ENCODE measurements at places on chromosomes 4 and X.

- DNase-seq = no peak
These were observed 1.4 kb downstream of the BEX5 start for GRCh38 chrX:102154218-102154860.

DNA sequence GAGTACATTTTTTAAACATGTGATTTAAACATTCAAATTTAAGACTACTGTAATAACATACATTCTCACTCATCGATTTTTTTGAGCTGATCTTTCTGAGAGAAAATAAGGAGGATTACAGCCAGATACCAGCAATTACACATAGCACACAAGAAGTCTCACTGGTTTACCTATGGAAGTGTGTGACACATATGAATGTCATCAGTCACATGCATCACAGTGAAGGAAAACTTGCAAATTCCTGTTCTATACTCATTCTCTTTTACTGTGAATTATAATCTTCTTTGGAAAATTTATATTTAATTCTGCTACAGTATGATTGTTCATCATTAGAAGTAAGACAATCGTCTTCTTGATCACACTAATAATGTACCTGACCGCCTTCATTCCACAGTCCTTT is 21.3 kb upstream of the BMP2K start:
- no peak for DNase-seq

- DNase-seq = no peak
These were observed 121.1 kb downstream of the MGST2 start for GRCh38 chr4:139786494-139787354.

- DNase-seq = no peak
These were observed 9.3 kb downstream of the GABRQ start for GRCh38 chrX:152646961-152647360.

- no peak for DNase-seq
These were observed 163.9 kb upstream of the KIT start for GRCh38 chr4:54493862-54494261.

GRCh38 chr4:118714682-118715081 is 29.5 kb downstream of the METTL14 start:
- no peak for DNase-seq

DNA sequence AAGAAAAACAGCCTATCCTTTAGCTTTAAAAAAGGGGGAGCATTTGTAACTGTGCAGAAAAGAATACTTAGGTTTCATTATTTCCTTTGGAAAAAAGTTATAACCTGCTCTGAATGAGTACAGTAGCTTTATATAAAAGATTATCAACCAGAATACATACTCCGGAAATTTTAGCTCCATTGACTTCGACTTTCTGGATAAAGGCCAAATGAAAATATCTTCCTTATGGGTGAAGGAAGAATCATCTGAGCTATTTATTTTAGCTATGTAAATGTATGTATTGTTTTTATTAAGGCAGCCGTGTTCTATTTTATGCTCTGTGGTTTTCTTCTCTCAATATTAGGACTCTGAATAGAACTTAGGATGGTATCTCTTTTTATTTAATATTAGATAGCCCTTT is 69.0 kb upstream of the ETNPPL start:
- DNase-seq = no peak

GRCh38 chr4:83604321-83604720 is 68.4 kb downstream of the GPAT3 start:
- no peak for DNase-seq

DNA sequence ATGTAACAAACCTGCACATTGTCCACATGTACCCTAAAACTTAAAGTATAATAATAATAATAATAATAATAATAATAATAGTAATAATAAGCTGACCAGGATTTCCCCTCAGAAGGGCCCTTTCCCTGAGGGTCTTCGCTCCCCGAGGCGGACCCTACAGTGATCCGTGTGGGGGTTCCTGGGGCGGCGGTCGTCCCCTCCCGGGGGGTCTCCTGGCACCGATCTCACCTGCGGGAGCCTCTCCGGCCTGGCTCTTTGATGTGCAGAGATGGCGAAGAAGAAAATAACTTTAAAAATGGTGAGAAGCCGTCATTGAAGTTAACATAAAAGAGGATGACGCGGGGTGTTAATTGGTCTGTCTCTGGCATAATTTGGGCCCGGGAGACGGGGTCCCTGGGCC is 48.2 kb upstream of the PPP2R3B start:
- no peak for DNase-seq

DNA sequence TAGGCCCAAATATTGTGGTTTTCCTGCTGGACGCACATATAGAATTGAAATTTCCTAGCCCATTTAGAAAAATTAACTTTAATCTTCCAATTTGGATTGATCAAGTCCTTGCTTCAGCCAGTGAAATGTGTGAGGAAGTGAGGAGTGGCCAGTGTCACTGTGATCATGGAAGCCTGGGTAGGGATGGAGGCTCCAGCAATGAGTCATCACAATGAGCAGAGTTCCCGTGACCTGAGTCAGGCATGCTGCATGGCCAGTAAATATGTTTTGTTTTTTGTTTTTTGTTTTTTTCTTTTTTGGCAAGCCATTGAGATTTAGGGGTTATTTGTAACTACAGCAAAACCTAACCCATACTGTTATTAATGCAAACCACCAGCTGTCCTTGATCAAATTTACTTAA is 52.1 kb downstream of the IDS start:
- peak; percentile 25 for DNase-seq

DNA sequence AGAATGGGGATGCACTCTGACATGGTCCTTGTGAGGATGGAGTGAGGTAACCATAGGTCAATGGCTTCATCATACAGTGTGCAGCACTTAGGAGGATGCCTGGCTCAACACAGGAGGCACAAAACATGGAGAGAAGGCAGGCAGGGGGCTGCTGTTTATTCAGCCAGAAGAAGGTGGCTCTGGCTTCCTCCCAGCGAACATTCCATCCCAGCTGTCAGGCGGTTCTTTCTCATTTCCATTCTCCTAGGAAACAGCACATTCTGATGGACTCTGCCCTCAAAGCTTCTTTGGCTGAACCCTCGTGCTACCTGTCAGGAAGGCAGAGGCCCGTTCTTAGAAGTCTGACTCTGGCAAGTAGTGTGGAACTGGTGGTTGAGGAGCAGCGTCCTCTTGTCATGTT is 18.6 kb downstream of the STK32B start:
- no peak for DNase-seq

DNA sequence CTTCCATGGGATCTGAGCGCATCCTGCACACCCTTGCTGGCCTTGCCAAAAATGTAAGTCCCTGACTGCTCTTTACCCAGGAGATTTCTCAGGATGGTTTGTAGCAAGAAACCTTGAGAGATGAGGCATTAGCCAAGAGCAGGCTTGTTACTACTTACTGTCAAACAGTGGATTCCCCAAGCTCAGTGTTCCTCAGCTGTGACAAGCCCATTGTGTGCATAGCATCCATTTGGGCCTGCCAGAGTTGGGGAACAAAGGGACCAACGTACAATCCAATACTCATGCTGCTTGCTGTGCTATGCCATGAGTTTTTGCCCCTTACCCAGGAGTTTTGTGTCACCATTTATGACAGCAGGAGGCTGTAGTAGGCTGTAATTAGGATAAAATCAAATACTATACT is 267.6 kb downstream of the TENM3 start:
- DNase-seq = no peak

DNA sequence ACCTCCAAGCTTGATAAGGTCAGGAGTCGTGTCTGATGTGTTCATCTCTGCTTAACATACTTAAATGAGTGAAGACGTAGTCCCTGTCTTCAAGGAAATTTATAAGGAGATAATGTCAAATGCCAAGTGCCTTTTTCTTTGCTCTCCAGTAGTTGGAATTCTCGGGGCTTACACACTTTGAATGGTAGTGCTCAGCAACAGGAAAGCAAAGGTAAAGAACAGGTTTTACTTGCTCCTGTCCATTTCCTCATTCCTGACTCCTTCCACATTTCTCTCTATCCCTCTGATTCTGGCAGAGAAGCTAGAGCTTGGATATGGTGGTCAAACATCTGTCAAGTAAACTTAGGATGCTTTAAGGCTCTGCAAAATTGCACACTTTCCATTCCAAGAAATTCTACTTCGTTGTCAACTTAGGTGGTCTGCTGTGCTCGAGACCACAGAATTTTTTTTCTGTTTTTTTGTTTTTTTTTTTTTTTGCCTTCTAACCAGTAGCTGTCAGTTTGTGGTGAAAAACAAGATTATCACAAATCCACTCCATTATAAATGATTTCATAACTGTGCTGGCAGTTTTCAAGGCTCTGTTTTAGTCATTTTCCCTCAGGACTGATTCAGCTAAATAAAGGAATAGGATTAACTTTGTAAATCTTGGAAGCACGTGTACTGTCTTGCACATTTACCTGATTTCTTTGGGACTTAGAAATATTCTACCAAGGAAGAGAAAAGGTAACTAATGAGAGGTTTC is 180.8 kb upstream of the ANXA3 start:
- DNase-seq = no peak

GRCh38 chrX:34909151-34909550 is 33.4 kb upstream of the FAM47B start:
- DNase-seq = no peak

DNA sequence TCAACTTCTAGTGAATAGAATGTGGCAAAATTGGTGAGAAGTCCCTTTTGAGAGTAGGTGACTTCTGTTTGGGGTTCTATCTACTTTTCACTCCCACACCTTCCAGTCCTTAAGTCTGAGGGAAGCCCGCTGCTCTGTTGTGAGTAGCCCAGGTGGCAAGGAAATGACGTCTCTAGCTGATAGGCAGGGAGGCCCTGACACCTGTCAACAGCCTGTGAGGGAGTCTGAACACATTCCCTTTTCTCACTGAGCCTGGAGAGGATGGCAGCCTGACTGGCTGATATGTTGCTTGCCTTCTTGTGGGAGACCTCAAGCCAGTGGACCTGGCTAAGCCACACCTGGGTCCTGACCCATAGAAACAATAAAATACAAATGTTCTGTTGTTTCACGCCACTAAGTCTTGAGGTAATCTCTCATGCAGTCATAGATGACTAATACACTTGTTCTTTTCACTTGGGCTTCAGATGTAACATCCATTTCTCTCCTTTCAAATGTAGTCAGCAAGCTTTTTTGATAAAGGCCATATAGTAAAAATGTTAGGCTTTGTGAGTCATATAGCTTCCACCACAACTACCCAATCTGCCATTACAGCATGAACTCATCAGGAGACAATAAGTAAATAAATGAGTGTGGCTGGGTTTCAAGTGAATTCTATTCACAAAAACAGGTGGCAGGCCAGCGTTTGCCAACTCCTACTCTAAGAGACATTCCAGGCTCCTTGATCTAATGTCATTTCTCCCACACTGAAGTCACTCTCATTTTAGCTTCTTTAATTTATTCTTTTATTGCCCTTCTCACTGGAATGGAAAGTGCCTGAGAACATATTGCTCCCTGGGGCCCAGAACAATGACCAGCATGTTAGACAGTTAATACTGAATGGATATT is 265.1 kb upstream of the MAD2L1 start:
- peak; percentile 31 for DNase-seq

- DNase-seq = no peak
These were observed 539.7 kb upstream of the GRID2 start for GRCh38 chr4:91764085-91764484.

DNA sequence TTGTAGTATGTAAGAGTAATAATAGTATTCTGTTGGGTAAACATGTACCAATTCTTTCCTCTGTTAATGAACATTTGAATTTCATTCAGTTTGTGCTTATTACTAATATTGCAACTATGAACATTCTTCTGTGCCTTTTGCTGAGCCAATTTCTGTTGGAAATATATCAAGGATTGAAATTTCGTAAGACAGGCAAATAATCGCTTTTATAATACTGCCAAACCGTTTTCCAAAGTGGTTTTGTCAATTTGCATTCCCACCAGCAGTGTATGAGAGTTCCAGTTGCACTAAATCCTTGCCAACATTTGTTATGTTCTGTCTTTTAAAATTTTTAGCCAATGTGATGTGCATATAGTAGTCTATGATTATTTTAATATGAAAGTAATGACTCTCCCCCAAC is 38.6 kb downstream of the MAGEB17 start:
- no peak for DNase-seq

DNA sequence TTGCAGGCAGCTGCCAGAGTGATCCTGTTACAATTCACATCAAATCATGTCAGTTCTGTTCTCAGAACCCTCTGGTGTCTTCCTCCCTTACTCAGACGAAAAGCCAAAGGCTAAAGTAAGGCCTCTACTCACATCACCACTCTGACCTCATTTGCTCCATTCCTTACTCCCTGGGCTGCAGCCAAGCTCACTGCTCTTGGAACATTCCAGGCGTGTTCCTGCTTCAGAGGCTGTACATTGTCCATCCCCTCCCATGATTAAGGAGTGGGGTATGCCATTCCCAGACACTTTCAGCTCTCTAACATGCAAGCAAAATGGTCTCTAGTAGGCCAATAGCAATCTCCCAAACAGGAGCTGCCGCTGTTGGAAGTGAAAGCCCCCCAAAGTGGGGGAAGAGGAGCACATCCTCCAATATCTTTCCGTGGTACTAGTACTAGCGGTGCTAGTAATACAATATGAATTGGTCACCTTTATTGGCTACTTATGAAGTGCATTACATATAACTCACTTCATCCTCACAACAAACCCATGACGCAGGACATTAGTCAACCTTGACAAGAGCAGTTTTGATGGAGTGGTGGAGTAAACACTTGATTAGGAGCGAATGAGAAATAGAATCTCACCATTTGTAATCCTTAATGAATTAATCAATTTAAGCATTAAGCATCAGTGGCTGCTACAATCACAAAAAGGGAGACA is 15.0 kb downstream of the GAB3 start:
- peak; percentile 92 for DNase-seq

DNA sequence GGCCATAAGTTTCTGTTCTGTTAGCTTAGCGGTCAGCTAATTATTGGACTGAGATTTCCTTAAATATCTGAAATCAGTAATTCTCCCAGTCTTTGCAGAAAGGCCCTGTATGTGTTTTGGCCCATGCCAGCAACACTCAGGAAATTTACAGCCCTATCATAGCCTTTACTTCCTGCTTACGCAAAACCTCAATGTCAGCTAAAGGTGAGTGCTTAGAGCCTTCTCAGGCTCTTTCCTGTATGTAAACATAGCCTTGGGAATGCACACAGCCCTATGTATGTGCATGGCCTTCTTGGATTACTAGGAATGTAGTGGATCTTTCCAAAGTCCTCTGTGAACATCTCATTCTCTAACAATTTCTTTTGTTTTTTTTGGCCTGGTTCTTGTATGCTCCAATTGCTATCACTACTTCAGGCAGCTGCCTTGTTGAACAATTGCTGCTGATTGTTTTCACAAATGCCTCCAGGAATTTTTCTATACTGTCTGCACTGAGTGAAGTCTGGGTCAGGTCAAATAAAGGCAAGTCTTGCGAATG is 200.0 kb downstream of the PPP1R2C start:
- DNase-seq = no peak
